ENCODE measurements at places on chromosomes 2 and 18. TPM values are rescaled to one million over a fixed set of nuclear protein-coding genes. Genes with fewer than 3 reads are reported as not detected.

The CCDC148 gene
- 0.32 TPM for total RNA-seq

The SATB2 gene
- 15.1 TPM for total RNA-seq

The FLACC1 gene
- total RNA-seq: 0.64 TPM

The DPP4 gene
- total RNA-seq: 130 TPM

The MAB21L4 gene
- total RNA-seq: not detected

The TGFA gene
- not detected for total RNA-seq

The RAD51AP2 gene
- under 0.01 TPM for total RNA-seq

The POTEI gene
- under 0.01 TPM for total RNA-seq

The CLK1 gene
- total RNA-seq: 39.9 TPM

The HOXD3 gene
- 14.5 TPM for total RNA-seq

The C18orf54 gene
- 6.0 TPM for total RNA-seq

The USP40 gene
- total RNA-seq: 28.3 TPM

The SLC4A3 gene
- 5.6 TPM for total RNA-seq

The PDE11A gene
- under 0.01 TPM for total RNA-seq

All from fibroblast of villous mesenchyme (primary cell).